CD4-positive, alpha-beta T cell treated with Interleukin-1 beta for 1 hour (primary cell): ENCODE measurements at places on chromosomes 7 and 10.

- peak; percentile 75 for DNase-seq
These were observed 56.8 kb upstream of the DGKI start for GRCh38 chr7:137903382-137904169.

DNA sequence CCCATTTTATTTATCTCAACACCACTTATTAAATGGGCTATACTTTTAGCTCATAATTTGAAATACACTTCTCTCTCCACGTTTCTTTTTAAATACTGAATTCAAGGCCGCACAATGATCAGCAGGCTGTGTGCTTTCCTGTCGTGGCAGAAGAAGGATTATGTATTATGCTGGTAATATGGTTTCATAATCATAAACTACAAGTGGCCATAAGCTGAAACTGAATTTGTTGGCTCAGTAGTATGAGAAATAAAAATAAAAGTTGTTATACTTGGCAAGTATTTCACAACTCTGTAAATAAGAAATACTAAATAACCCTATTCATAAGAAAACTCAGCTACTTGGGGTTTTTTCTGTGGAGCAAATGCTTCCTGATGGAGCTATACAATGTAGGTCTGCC lies 313.6 kb downstream of the DOCK4 start:
- no peak for DNase-seq

GRCh38 chr10:99531696-99532593 lies 797 bp upstream of the NKX2-3 start:
- no peak for DNase-seq

DNA sequence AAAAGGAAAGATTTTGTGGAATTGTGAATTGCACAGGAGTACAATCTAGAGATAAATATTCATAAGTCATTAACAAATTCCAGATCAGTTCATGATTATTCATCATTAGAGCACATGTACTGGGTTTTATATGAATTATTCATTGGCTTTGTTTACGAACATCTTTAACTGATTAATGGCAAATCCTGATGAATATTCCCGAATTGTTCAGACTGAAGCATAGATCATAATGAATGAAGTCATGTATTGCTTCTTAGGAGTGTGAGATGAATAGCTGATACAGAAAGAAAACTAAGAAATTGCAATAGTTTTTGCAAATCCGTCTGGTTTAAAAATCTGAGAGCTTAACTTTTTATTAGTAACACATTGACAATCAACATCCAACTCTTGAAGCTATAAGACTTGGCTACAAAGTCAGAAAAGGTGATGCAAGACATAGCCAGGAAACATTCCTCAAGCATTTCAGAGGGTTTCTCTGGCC lies 183.6 kb upstream of the DGKB start:
- no peak for DNase-seq

- DNase-seq, result no peak
These were observed 75.3 kb upstream of the C7orf33 start for GRCh38 chr7:148515237-148515636.
